A549 treated with Mapracorat at 1 μM for 4 hours (cell line): ENCODE measurements at places on chromosomes 11 and 22. TPM values are rescaled to one million over a fixed set of nuclear protein-coding genes. Genes with fewer than 3 reads are reported as not detected.

RFPL1 gene
- not detected in 5 replicates for total RNA-seq

C11orf42 gene
- total RNA-seq, result not detected in 5 replicates

TYR gene
- not detected in 5 replicates for total RNA-seq

FDXACB1 gene
- total RNA-seq, result 1.5 to 1.6 TPM (median 1.5 TPM) in 5 replicates

PRR33 gene
- total RNA-seq, result not detected in 5 replicates

SBF1 gene
- 16.7 to 25.8 TPM (median 24.6 TPM) in 5 replicates for total RNA-seq

RFPL3 gene
- not detected in 5 replicates for total RNA-seq

MRGPRE gene
- not detected in 5 replicates for total RNA-seq

DRG1 gene
- 50.9 to 85.7 TPM (median 58.2 TPM) in 5 replicates for total RNA-seq

MPZL2 gene
- total RNA-seq, result 0.09 to 0.11 TPM in 2 of 5 replicates, not detected in the others

WNT7B gene
- 52.5 to 78.3 TPM (median 68.5 TPM) in 5 replicates for total RNA-seq

PRODH gene
- 0.77 to 1.4 TPM (median 1.3 TPM) in 5 replicates for total RNA-seq

ABCC8 gene
- total RNA-seq, result 5.7 to 9.5 TPM (median 7.6 TPM) in 5 replicates

POTEH gene
- not detected in 5 replicates for total RNA-seq

NUMA1 gene
- 52.8 to 68.2 TPM (median 66.7 TPM) in 5 replicates for total RNA-seq

FAM227A gene
- 0.74 to 1.3 TPM (median 0.75 TPM) in 5 replicates for total RNA-seq

YPEL1 gene
- 0.06 to 0.39 TPM (median 0.24 TPM) in 5 replicates for total RNA-seq

MAPK8IP2 gene
- total RNA-seq, result 2.2 to 4.4 TPM (median 3.6 TPM) in 5 replicates

TPH1 gene
- total RNA-seq, result 0.02 to 0.27 TPM (median 0.12 TPM) in 5 replicates

OPCML gene
- total RNA-seq, result not detected in 5 replicates

OR51E2 gene
- total RNA-seq, result not detected in 5 replicates
